ENCODE measurements at places on chromosomes 1 and 21. TPM values are rescaled to one million over a fixed set of nuclear protein-coding genes. Genes with fewer than 3 reads are reported as not detected.
A peak's percentile ranks its signal among the peaks of the same experiment; 100 is the strongest.

FCGR2B gene
- total RNA-seq: 0.19 TPM

RYR2 gene
- total RNA-seq: 1.0 TPM

OR2G6 gene
- not detected for total RNA-seq

TMPRSS15 gene
- total RNA-seq: 4.1 TPM

CLDN17 gene
- not detected for total RNA-seq

SLC5A3 gene
- 28.8 TPM for total RNA-seq

UBE2U gene
- not detected for total RNA-seq

FCRL5 gene
- not detected for total RNA-seq

FHAD1 gene
- total RNA-seq: 3.8 TPM

MYCL gene
- 36.5 TPM for total RNA-seq

ANXA9 gene
- 9.5 TPM for total RNA-seq

LEFTY1 gene
- total RNA-seq: 0.31 TPM

EXTL1 gene
- total RNA-seq: 0.31 TPM

PPFIA4 gene
- total RNA-seq: 4.9 TPM

LCE2A gene
- not detected for total RNA-seq

MARK1 gene
- 14.3 TPM for total RNA-seq

RUNX3 gene
- total RNA-seq: not detected

ATP1A4 gene
- 0.27 TPM for total RNA-seq

- no peaks in the 10 kb centered on the region for H3K36me3 ChIP-seq
- H3K27ac ChIP-seq: no peak overlapping the region
- no peak overlapping the region for H3K4me3 ChIP-seq
Observed at GRCh38 chr21:34930971-34931370, 118.1 kb downstream of the RUNX1 start.

- H3K36me3 ChIP-seq: no peaks in the 10 kb centered on the region
- H3K4me3 ChIP-seq: peak overlapping the region; percentile 92
- DNase-seq: no peak
- no peaks in the 10 kb centered on the region for H3K27me3 ChIP-seq
- peak overlapping the region; percentile 97 for H3K27ac ChIP-seq
Observed at GRCh38 chr1:36384542-36385409, 948 bp downstream of the STK40 start.

DNA sequence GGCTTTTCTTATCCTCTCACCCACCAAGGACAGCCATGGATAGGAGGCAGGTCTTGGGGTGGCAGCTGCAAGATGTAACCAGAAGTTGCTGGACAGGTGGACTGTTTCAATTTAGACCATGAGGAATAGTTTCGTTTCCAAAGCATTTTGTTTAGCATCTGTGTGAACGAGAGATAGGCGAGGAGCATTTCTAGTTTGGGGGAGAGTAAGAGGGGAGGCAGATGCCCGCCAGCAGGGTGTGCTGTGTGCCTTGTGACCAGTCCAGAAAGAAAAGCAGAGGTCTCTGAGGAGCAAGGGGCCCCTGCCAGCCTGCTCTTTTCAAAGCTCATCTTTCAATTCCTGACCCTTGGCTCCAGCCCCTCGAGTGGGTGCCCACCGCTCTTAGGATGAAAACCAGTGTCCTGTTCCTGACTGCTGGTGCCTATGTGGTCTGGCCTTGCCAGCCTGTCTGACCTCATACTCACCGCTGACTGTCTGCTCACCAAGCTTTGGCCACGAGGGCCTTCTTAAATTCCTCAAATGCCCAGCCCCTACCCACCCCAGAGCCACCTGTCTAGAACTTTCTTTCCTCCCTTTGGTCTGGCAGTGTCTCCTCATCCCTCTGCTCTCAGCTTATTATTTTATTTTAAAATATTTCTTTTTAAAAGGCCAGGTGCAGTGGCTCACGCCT, 8.5 kb downstream of the SERINC2 start:
- no peaks in the 10 kb centered on the region for H3K27me3 ChIP-seq
- peaks cover 18% of the 10 kb centered on the region for H3K4me1 ChIP-seq
- H3K4me3 ChIP-seq: no peak overlapping the region
- peaks cover 7% of the 10 kb centered on the region for H3K36me3 ChIP-seq
- H3K27ac ChIP-seq: peak overlapping the region; percentile 40

GRCh38 chr1:203129501-203130231, 2.1 kb downstream of the ADORA1 start:
- no peak overlapping the region for H3K27ac ChIP-seq
- no peaks in the 10 kb centered on the region for H3K36me3 ChIP-seq
- peak; percentile 51 for DNase-seq
- peaks cover 27% of the 10 kb centered on the region for H3K4me1 ChIP-seq

- DNase-seq: no peak
- no peak overlapping the region for H3K27ac ChIP-seq
- no peaks in the 10 kb centered on the region for H3K4me1 ChIP-seq
- no peaks in the 10 kb centered on the region for H3K27me3 ChIP-seq
- H3K36me3 ChIP-seq: no peaks in the 10 kb centered on the region
Observed at GRCh38 chr21:25396135-25396711, 211.1 kb downstream of the MRPL39 start.

DNA sequence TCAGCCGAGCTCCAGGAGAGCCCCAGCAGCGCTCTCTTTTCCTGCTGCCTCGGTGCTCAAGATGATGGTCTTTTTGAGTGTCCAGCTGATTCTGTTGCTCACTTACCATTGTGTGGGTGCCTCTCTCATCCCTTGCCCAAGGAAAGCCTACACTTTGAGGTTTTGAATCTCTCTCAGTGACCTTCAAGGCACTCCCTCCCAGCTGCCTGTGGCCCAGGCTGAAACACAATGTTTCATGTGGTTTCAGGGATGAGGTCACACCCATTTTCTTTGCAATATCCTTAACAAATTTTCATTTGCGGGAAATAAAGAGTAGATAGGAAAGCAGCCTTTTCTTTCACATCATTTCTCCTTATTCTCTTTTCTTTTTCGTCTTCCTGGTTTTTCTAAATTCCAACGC, 12.6 kb upstream of the MRPS14 start:
- DNase-seq: no peak
- no peak overlapping the region for H3K4me3 ChIP-seq
- H3K36me3 ChIP-seq: no peaks in the 10 kb centered on the region
- H3K27me3 ChIP-seq: no peaks in the 10 kb centered on the region
- H3K27ac ChIP-seq: no peak overlapping the region

DNA sequence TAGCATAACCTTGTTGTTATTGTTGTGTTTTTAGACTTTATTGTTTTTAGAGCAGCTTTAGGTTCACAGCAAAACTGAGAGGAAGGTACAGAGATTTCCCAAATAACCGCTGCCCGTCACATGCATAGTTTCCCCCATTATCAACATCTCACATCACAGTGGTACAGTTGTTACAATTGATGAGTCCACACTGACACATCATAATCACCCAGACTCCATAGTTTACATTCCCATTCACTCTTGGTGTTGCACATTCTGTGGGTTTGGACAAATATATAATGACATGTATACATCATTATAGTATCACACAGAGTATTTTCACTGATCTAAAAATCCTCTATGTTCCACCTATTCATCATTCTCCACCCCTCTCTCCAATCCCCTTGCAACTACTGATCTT, 25.9 kb upstream of the TOR3A start:
- H3K36me3 ChIP-seq: peaks cover 51% of the 10 kb centered on the region
- no peak overlapping the region for H3K4me3 ChIP-seq
- DNase-seq: no peak
- H3K27ac ChIP-seq: no peak overlapping the region

DNA sequence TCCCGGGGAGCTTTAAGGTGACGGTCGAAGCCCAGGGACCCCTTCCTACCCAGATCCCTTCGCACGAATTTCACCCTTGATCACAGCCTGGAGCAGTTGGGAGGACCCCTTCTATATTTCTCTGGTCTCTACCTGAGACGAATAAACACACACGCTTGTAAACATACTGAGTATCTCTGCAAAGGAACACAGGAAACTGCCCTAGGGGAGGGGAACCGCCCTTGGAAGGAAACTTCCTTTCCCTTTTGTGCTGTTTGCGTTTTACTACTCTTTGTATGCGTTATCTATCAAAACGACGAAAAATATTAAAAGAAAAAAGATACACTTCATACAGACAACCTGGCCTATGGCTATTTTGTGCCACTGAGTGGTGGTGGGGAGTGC, 750 bp downstream of the NECAP2 start:
- peaks cover 7% of the 10 kb centered on the region for H3K4me1 ChIP-seq
- peak overlapping the region; percentile 94 for H3K4me3 ChIP-seq
- H3K27ac ChIP-seq: peak overlapping the region; percentile 87
- DNase-seq: no peak
- no peaks in the 10 kb centered on the region for H3K27me3 ChIP-seq

DNA sequence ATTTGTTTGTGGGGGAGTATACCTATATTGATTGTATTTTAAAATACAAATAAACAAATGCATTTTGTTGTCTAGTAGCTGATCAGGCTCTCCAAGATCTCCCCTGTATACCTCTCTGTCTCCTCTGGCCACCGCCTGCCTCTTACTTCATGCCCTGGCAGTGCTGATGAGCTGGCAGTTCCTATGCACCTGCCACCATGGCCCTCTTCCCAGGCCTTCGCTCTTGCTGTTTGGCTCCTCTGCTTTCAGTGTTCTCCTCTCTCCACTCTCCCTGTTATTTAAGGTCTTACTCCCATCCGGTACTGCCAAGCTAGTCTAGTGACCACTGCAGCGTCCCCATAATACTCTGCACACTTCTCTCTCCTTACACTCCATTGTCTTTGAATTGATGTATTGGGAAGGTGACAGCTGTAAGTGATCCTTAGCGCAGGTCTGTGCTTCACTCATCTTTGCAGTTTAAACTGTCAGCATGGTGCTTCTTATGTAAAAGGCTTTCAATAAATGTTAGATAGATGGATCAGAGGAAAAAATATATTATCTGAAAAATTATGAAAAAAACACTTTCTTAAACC, 88.1 kb upstream of the ATP1A1 start:
- peaks cover 12% of the 10 kb centered on the region for H3K4me1 ChIP-seq
- H3K27me3 ChIP-seq: no peaks in the 10 kb centered on the region
- no peak overlapping the region for H3K4me3 ChIP-seq
- DNase-seq: no peak
- H3K36me3 ChIP-seq: no peaks in the 10 kb centered on the region

- peaks cover 19% of the 10 kb centered on the region for H3K4me1 ChIP-seq
- peaks cover 82% of the 10 kb centered on the region for H3K27me3 ChIP-seq
- DNase-seq: no peak
- H3K4me3 ChIP-seq: peak overlapping the region; percentile 93
- H3K27ac ChIP-seq: peak overlapping the region; percentile 98
Observed at GRCh38 chr1:212605441-212606394, 2.8 kb upstream of the ATF3 start.

DNA sequence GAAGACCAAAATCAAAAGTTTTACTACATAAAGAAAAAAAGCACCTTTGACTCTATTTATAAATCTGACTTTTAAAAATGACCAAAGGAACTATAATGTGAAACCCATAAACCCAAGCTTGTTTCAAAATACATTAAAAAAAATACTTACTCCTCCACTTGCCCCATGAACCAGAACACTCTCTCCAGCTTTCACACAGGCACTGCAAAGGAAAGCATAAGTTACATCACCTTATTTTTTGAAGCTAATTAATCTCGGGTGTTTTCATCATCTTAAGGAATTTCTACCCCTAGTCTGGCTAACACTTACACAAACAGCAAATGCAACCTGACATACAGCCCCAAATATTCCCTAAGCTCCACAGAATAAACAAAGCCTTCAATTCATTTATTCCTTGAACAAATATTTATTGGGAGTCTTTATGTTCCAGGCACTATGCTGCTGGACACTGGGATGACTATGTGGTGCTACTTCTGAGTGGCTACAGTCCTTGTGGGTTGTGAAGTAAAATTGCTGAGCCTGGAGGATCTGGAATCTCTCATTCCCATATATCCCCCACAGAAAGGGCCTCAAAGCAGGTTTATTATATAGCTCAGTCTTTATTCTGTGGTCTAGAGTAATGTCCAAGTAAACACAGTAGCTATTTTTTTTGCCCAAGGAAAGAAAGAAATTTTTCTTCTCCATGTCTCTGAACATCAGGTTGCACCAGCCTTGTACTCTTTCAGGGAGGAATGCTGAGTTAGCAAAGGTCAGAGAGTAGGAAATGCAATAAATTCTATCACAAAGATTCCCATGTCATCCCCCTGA, 18.2 kb downstream of the CRYZ start:
- H3K27me3 ChIP-seq: no peaks in the 10 kb centered on the region
- no peak overlapping the region for H3K27ac ChIP-seq
- H3K36me3 ChIP-seq: no peaks in the 10 kb centered on the region
- no peak for DNase-seq
- H3K4me1 ChIP-seq: peaks cover 7% of the 10 kb centered on the region

- H3K27ac ChIP-seq: peak overlapping the region; percentile 62
- DNase-seq: no peak
- H3K4me1 ChIP-seq: peaks cover 21% of the 10 kb centered on the region
- peaks cover 8% of the 10 kb centered on the region for H3K36me3 ChIP-seq
Observed at GRCh38 chr1:161531986-161532643, 7.8 kb downstream of the HSPA6 start.

GRCh38 chr1:85344256-85344694, 67.8 kb upstream of the BCL10 start:
- peaks cover 11% of the 10 kb centered on the region for H3K36me3 ChIP-seq
- no peak for DNase-seq
- no peaks in the 10 kb centered on the region for H3K4me1 ChIP-seq
- H3K4me3 ChIP-seq: no peak overlapping the region
- H3K27me3 ChIP-seq: no peaks in the 10 kb centered on the region

- no peak for DNase-seq
- no peaks in the 10 kb centered on the region for H3K36me3 ChIP-seq
- no peaks in the 10 kb centered on the region for H3K27me3 ChIP-seq
- H3K27ac ChIP-seq: no peak overlapping the region
Observed at GRCh38 chr1:24855474-24855873, 74.6 kb downstream of the RUNX3 start.

- H3K4me1 ChIP-seq: peaks cover 16% of the 10 kb centered on the region
- H3K36me3 ChIP-seq: peaks cover 20% of the 10 kb centered on the region
- peak overlapping the region; percentile 92 for H3K27ac ChIP-seq
- no peak overlapping the region for H3K4me3 ChIP-seq
Observed at GRCh38 chr1:151311589-151312331, 15.5 kb downstream of the PI4KB start.

GRCh38 chr1:168836469-168836868, 107.5 kb upstream of the DPT start:
- no peak overlapping the region for H3K4me3 ChIP-seq
- peaks cover 14% of the 10 kb centered on the region for H3K4me1 ChIP-seq
- no peaks in the 10 kb centered on the region for H3K36me3 ChIP-seq
- no peak overlapping the region for H3K27ac ChIP-seq
- no peak for DNase-seq

DNA sequence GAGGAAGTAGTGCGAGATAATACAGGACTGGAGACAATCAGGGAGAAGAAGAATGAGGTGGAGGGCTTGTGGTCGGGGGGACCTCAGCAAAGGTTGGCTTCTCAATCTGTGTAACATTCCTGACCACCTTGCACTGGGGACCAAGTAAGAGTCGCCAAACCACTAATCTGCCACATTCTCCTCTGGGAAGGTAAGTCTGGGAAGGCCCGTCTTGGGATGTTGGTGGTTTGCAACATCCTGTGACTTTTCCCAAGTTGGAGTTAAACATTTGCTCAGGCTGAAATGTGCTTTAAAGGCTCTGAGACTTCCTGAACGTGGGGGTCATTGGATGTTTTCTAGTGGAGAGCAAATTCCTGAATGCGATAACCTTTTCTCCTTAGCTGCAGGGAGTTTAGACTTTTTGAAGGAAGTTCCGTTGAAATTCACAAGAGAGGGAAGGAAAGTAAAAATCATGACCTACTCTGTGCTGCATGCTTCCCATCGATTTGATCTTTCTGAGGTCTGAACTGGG, 325.9 kb downstream of the RPS6KC1 start:
- DNase-seq: no peak
- H3K27ac ChIP-seq: no peak overlapping the region
- H3K4me3 ChIP-seq: no peak overlapping the region
- no peaks in the 10 kb centered on the region for H3K27me3 ChIP-seq
- H3K4me1 ChIP-seq: peaks cover 16% of the 10 kb centered on the region
- no peaks in the 10 kb centered on the region for H3K36me3 ChIP-seq

GRCh38 chr1:145863282-145864018, 4.6 kb upstream of the PIAS3 start:
- no peaks in the 10 kb centered on the region for H3K36me3 ChIP-seq
- H3K27ac ChIP-seq: no peak overlapping the region
- H3K4me1 ChIP-seq: no peaks in the 10 kb centered on the region
- no peak for DNase-seq
- peaks cover 34% of the 10 kb centered on the region for H3K27me3 ChIP-seq
- no peak overlapping the region for H3K4me3 ChIP-seq
